Heart left ventricle (tissue), 16 donors: ENCODE measurements at places on chromosomes 16 and 17. TPM values are rescaled to one million over a fixed set of nuclear protein-coding genes. Genes with fewer than 3 reads are reported as not detected.
A peak's percentile ranks its signal among the peaks of the same experiment; 100 is the strongest.

PITPNM3 gene
- 0.23 TPM for polyA plus RNA-seq

TPPP3 gene
- polyA plus RNA-seq = 13.4 TPM

DNA sequence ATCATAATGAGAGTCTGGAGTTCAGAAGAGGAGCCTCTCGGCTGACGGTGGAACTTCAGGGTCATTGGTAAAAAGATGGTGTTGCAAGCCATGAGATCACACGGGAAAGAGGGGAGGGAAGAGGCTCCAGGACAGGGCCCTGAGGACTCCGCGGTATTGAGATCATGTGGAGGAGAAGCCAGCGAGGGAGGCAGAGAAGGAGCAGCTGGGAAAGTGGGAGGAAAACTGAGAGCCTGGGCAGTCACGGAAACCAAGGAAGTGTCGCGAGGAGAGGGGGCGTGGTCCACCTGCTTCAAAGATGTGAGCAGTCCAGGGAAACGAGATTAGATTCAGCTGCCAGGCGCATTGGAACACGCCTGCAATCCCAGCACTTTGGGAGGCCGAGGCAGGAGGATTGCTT is 27.7 kb upstream of the SBK1 start:
- H3K4me3 ChIP-seq = no peak overlapping the region
- H3K27me3 ChIP-seq = no peaks in the 10 kb centered on the region
- H3K4me1 ChIP-seq = no peaks in the 10 kb centered on the region
- no peak for DNase-seq

OTOP3 gene
- polyA plus RNA-seq = not detected

GRCh38 chr16:81635063-81635937 is 143.8 kb upstream of the PLCG2 start:
- no peak for DNase-seq
- H3K27me3 ChIP-seq = no peaks in the 10 kb centered on the region
- H3K4me1 ChIP-seq = peaks cover 4% of the 10 kb centered on the region
- no peak overlapping the region for H3K27ac ChIP-seq
- no peak overlapping the region for H3K4me3 ChIP-seq

DNA sequence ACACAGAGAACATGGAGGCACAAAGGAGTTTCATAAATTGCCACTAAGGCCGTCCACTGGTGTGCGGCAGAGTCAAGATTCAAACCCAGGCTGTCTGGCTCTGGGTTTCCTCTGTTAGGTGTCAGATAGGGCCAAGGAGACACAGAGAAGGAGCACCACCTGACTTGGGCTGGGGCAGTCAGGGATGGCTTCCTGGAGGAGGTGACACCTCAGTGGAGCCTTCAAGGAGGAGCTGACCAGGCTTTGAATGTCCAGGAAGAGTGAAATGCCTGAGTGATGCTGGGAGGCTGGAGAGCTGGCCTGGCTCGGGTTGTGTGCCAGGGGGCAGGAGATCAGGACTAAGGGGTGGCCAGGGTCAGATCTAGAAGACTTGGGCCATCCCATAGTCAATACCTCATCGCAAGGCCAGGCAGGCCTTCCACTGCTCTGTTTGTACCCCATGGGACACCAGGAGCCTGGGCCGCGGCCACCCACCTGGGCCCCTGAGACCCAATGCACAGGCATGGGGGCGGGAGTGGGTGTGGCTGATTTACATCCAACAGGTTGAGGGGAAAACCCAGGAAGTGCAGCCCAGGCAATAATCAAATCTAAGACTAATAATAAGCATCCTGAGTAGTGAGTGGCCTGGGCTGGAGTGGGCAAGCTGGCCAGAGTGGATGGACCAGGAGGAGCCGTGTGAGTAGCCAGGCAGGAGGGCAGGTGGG is 73.7 kb downstream of the USP22 start:
- H3K4me1 ChIP-seq = no peaks in the 10 kb centered on the region
- no peaks in the 10 kb centered on the region for H3K36me3 ChIP-seq
- no peak overlapping the region for H3K4me3 ChIP-seq
- no peak for DNase-seq

RAB26 gene
- polyA plus RNA-seq = 0.28 TPM

CHD9NB gene
- polyA plus RNA-seq = 0.21 TPM

GRCh38 chr16:8937803-8938202 is 25.9 kb downstream of the USP7 start:
- no peaks in the 10 kb centered on the region for H3K36me3 ChIP-seq
- peaks cover 62% of the 10 kb centered on the region for H3K4me1 ChIP-seq
- no peaks in the 10 kb centered on the region for H3K27me3 ChIP-seq
- DNase-seq = no peak

EVI2A gene
- polyA plus RNA-seq = 1.9 TPM

GRCh38 chr17:41974031-41974430 is 7.4 kb downstream of the CNP start:
- no peaks in the 10 kb centered on the region for H3K27me3 ChIP-seq
- peaks cover 24% of the 10 kb centered on the region for H3K36me3 ChIP-seq
- H3K4me1 ChIP-seq = peaks cover 24% of the 10 kb centered on the region
- no peak overlapping the region for H3K4me3 ChIP-seq
- H3K27ac ChIP-seq = no peak overlapping the region

ODAD4 gene
- 1.2 TPM for polyA plus RNA-seq

DNA sequence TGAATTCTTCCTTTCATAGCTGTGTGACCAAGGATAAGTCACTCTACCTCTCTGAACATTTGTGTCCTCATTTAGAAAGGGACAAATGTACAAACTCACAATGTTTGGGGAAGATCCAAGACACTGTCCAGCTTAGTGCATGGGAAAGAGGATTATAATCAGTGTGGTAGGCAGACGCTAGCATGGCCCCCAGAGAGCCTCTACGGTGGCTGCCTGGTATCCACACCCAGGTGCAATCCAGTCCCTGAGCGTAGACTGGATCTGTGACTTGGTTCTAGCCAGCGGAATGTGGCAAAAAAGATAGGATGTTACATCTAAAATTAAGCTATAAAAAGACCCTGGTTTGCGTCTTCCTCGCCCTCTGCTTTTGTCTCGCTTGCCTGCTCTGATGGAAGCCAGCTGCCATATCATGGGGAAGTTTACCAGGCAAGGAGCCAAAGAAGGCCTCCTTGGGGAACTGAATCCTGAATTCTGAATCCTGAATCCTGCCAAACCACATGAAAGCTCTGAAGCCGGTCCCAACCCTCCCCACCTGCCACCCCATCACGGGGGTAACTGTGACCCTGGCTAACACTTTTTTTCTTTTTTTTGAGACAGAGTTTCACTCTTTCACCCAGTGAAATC is 51.7 kb downstream of the PLXDC1 start:
- H3K36me3 ChIP-seq = no peaks in the 10 kb centered on the region
- no peak for DNase-seq
- no peaks in the 10 kb centered on the region for H3K27me3 ChIP-seq
- peak overlapping the region; percentile 67 for H3K27ac ChIP-seq
- H3K4me3 ChIP-seq = no peak overlapping the region
- peaks cover 50% of the 10 kb centered on the region for H3K4me1 ChIP-seq

GRCh38 chr17:59853168-59853918 is 39.4 kb downstream of the TUBD1 start:
- DNase-seq = no peak
- H3K27ac ChIP-seq = peak overlapping the region; percentile 54
- no peaks in the 10 kb centered on the region for H3K36me3 ChIP-seq
- H3K4me3 ChIP-seq = no peak overlapping the region
- peaks cover 10% of the 10 kb centered on the region for H3K4me1 ChIP-seq

CCL13 gene
- 1.1 TPM for polyA plus RNA-seq

GINS2 gene
- polyA plus RNA-seq = 0.36 TPM

- no peak for DNase-seq
- no peaks in the 10 kb centered on the region for H3K36me3 ChIP-seq
- H3K4me3 ChIP-seq = no peak overlapping the region
- H3K27ac ChIP-seq = no peak overlapping the region
- H3K27me3 ChIP-seq = no peaks in the 10 kb centered on the region
These were observed 158.1 kb downstream of the ZNF423 start for GRCh38 chr16:49697631-49698452.

DNA sequence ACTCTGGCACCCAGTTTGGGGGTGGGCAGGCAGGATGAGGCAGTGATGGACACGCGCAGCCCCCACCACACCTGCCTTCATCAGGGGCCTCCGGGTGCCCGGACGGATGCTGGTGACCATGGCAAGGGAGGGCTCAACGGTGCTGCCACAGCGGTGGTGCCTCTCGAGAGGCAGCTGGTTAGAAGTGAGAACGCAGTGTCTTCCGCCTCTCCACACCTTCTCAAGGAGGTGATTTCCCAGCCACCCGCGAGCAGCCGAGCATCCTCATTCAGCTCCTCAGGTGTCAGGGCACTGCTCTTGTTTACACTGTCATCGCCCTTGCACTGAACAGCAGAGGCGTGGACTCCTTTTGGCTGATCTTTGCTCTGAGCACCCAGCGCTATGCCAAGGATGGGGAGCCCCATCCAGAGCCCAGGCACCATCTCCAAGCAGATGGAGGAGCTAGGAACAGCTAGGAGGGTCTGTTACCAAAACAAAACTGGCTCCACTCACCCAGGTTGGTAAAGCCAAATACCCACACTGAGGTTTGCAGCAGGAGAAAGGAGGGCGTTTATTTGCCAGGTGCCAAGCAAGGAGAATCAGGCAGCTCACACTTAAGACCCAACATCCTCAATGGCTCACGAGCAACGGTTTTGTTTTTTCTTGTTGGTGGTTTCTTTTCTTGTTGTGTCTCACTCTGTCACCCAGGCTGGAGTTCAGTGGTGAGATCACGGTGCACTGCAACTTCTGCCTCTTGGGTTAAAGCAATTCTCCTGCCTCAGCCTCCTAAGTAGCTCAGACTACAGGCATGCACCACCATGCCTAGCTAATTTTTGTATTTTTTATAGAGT is 174.3 kb upstream of the TNRC6C start:
- H3K4me1 ChIP-seq = peaks cover 17% of the 10 kb centered on the region
- no peak overlapping the region for H3K27ac ChIP-seq
- no peaks in the 10 kb centered on the region for H3K27me3 ChIP-seq

GRCh38 chr17:13931111-13931526 is 138.2 kb upstream of the COX10 start:
- H3K4me3 ChIP-seq = no peak overlapping the region
- no peaks in the 10 kb centered on the region for H3K36me3 ChIP-seq
- H3K4me1 ChIP-seq = no peaks in the 10 kb centered on the region
- DNase-seq = peak; percentile 54

GRCh38 chr16:69321080-69321479 is 9.3 kb downstream of the PDF start:
- H3K4me1 ChIP-seq = no peaks in the 10 kb centered on the region
- H3K27ac ChIP-seq = no peak overlapping the region
- H3K36me3 ChIP-seq = peaks cover 5% of the 10 kb centered on the region
- H3K4me3 ChIP-seq = no peak overlapping the region

- H3K4me3 ChIP-seq = no peak overlapping the region
- no peaks in the 10 kb centered on the region for H3K27me3 ChIP-seq
- H3K4me1 ChIP-seq = no peaks in the 10 kb centered on the region
- no peaks in the 10 kb centered on the region for H3K36me3 ChIP-seq
These were observed 46.0 kb upstream of the NF1 start for GRCh38 chr17:31048780-31049179.

GRCh38 chr16:53152329-53152728 is 97.5 kb downstream of the CHD9 start:
- H3K4me3 ChIP-seq = no peak overlapping the region
- H3K27ac ChIP-seq = no peak overlapping the region
- peaks cover 12% of the 10 kb centered on the region for H3K36me3 ChIP-seq
- no peaks in the 10 kb centered on the region for H3K27me3 ChIP-seq

GRCh38 chr17:10249271-10250010 is 51.0 kb upstream of the GAS7 start:
- DNase-seq = no peak
- H3K36me3 ChIP-seq = no peaks in the 10 kb centered on the region
- H3K27ac ChIP-seq = no peak overlapping the region
- no peaks in the 10 kb centered on the region for H3K27me3 ChIP-seq
- H3K4me1 ChIP-seq = no peaks in the 10 kb centered on the region

GRCh38 chr16:15972046-15972868 is 22.8 kb downstream of the ABCC1 start:
- no peak overlapping the region for H3K4me3 ChIP-seq
- no peak for DNase-seq
- no peak overlapping the region for H3K27ac ChIP-seq
- no peaks in the 10 kb centered on the region for H3K36me3 ChIP-seq

FBXW10B gene
- 0.84 TPM for polyA plus RNA-seq

- no peak overlapping the region for H3K27ac ChIP-seq
- no peak for DNase-seq
- no peaks in the 10 kb centered on the region for H3K4me1 ChIP-seq
- H3K4me3 ChIP-seq = no peak overlapping the region
- no peaks in the 10 kb centered on the region for H3K36me3 ChIP-seq
These were observed 121.0 kb upstream of the IRX3 start for GRCh38 chr16:54407596-54407995.

DNA sequence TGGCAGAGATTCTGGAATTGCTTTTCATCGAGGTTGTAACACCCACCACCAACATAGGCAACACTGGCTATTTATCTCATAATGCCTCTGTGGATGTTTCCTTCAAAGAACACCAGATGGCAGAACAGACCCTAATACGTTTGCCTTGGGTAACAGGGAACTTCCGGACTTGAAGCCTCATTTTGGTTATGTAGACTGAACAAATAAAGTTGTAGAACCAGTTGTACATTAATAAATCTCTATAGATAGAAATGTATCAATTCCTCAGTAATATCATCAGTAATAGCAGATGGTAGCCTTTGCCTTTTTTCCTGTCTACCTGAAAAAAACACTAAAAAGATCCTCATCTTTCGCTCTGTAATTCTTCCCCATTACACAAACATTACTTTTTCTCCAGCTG is 25.9 kb upstream of the APOH start:
- no peak for DNase-seq
- no peaks in the 10 kb centered on the region for H3K36me3 ChIP-seq
- no peak overlapping the region for H3K27ac ChIP-seq
- H3K4me1 ChIP-seq = no peaks in the 10 kb centered on the region
- no peak overlapping the region for H3K4me3 ChIP-seq
- no peaks in the 10 kb centered on the region for H3K27me3 ChIP-seq

DNA sequence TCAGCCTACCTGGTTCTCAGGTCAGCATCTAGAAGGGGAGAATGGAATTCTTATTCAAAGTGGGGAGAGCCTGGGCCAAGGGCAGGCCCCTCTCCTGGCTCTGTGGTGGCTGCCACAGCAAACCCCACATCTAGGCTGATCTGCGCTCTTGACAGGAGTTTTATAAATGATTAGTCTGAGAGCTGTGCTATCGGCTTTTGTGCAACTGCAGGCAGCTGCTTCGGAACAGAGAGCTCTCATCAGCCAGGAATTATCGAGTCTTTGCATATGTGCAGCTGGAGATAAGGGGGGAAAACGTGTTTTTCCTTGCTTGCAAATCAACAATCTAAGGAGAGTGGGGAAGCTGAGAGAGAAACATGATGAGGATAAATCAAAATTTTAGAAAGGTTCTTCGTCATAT is 91.7 kb downstream of the HS3ST3A1 start:
- H3K4me3 ChIP-seq = no peak overlapping the region
- no peaks in the 10 kb centered on the region for H3K27me3 ChIP-seq
- DNase-seq = no peak
- peaks cover 6% of the 10 kb centered on the region for H3K4me1 ChIP-seq

NTN1 gene
- polyA plus RNA-seq = 16.6 TPM

FTO gene
- 45.0 TPM for polyA plus RNA-seq

- no peaks in the 10 kb centered on the region for H3K36me3 ChIP-seq
- H3K27me3 ChIP-seq = no peaks in the 10 kb centered on the region
- no peaks in the 10 kb centered on the region for H3K4me1 ChIP-seq
- no peak overlapping the region for H3K4me3 ChIP-seq
- no peak overlapping the region for H3K27ac ChIP-seq
These were observed 607.5 kb downstream of the TOX3 start for GRCh38 chr16:51939378-51939871.
